ENCODE measurements at places on chromosomes 16 and 17.

DNA sequence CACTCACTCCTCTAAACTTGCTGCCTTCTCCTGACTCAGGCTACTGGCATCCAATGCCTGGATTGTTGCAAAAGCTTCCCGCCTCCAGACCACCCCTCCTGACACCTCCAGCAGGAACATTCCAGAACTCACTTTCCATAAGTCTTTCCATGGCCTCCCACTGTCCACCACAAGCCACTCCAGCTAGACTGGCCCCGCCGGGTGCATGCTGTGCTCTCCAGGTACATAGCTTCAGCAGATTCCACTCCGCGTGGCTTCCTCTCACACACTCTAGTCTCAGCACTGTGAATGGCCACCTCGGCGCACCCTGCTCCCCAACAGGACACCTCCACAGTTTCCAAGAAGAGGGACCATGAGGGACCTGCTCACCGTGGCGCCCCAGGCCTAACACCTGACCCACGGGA is 25.9 kb upstream of the FAAP100 start:
- no peak for DNase-seq

GRCh38 chr16:12025926-12026325 is 49.4 kb downstream of the SNX29 start:
- no peak for DNase-seq

DNA sequence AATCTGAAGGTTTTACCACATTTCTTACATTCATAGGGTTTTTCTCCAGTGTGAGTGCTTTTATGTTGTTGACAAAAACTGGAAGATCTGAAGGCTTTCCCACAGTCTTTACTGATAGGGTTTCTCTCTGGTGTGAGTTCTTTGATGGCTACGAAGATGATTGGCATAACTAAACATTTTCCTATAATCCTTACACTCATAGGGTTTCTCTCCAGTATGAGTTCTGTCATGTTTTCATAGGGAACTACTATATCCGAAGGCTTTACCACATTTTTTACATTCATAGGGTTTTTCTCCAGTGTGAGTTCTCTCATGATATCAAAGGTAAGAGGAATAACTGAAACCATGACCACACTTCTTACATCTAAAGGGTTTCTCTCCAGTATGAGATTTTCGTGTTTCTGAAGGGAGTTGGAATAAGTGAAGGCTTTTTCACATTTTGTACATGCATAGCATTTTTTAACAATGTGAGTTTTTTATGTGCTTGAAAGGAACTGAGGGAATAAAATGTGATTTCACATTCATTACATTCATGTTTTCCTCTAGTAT is 1987.7 kb downstream of the TP53TG3F start:
- DNase-seq = no peak

DNA sequence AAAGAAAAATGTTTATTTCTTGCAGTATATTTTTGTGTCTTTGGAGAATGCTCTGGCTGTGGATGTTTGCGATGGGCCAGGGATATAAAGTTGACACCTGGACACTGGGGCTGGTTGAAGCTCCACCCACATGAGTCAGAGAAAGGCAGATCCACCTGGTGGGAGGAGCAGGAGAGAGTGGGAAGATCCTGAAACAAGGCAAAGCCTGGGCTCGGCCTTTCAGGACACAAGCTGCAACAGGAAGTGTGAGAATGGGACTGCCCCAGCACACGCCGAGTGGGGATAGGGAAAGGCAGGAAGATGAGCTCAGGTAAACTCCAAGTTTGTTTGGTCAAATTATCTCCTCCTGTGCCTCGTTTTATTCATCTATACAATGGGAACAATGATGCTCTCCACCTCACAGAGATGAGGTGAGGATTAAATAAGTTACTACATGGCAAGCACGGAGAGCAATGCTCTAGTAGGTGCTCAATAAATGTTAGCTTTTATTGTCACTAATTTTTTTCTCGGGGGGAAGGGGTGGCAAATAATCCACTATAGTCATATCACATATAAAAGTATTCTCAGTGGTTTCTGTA is 21.4 kb upstream of the PITPNM3 start:
- DNase-seq = no peak

DNA sequence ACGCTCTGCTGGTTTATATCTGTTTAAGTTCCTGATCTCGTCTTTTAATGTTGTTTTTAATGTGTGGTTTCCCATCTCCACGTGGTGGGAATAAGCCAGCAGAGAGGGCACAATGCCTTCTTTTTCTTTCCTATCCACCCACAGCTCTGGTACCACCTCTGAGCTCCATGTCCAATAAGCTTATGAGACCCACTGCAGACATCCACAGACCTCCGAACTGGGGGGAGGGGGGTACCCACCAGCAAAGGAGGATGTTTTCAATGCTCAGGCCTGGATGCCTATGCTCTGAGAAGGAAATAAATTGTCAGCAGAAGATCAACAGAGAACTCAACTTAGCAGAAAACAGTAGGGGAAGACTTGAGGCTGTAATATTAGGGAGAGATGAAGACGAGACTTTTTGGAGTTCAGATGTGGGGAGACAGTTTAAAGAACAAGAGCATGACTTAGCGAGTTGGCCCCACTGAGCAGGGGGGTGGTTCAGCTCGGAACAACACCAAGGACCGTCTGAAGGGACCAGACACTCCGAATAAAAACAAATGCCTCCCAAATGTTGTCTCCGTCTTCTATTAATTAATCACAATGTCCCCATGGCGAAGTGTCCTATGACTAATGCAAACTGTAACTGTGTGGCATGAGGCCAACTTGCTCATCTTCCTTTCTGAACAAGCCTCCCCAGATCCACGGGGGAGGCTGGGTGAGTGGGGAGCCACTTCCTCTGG is 62.7 kb downstream of the GAS7 start:
- no peak for DNase-seq

DNA sequence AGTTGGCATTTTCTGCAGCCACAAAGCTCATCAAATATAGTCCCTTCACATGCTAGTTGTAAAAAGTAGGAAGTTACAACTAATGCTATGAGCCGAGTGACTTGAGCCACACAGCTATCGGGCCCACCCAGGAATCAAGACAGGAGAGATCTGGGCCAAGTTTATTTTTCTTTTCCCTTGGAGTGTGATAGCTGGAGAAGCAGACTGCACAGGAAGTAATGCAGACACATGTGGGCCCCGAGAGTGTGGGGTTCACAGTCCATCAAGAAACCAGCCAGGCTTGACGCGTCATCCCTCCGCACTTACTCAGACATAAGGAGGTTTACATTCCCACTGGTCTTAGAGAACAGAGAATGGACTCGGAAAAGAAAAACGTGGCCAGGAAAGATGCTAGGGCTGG is 403.1 kb upstream of the CDH11 start:
- no peak for DNase-seq

DNA sequence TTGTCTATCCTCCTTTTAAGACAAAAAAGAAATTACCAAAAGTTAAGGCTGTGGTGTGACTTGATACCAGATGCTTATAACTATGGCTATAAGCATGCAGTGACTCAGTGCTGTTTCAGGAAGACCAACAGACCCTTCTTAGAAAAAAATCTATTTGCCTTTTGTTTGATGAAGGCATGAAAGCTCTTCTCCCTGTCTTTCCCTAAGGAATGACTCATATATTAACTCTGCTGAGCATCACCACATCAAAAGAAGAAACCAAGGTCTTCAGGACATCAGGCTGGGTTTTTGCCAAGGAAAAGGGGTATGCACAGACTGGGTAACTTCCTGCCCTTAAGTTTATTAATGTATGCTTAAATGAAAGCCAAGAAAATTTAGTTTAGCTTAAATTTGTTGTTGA is 47.1 kb downstream of the VMP1 start:
- no peak for DNase-seq

GRCh38 chr17:62630365-62631085 is 3.1 kb downstream of the MRC2 start:
- DNase-seq = no peak

- no peak for DNase-seq
Measured at GRCh38 chr17:62705156-62705777, 77.8 kb downstream of the MRC2 start.

DNA sequence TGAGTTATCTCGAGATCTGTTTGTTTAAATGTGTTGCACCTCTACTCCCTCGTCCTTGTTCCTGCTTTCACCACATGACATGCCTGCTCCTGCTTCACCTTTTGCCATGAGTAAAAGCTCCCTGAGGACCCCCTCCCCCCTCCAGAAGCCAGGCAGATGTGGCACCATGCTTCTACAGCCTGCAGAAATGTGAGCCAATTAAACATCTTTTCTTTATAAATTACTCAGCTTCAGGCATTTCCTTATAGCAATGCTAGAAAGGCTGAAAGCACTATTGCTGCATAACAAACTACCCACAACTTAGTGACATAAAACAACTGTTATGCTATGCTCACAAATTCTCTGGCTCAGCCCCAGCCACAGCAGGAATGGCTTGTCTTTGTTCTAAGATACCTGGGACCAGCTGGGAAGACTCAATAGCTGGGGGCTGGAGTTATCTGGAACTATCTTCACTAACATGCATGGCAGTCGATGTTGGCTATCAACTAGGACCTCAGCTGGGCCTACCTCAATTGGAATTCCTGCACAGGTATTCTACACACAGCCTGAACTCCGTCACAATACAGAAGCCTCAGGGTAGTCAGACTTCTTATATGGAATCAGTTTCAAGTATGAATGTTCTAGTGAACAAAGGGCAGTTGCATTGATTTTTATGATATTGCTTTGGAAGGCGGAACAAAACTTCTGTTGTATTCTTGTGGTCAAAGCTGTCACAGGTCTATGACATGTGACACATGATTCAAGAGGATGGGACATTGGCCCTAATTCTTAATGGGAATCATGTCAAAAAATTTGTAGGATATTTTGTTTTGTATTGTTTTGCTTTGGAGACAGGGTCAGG is 186.0 kb upstream of the PIRT start:
- no peak for DNase-seq

DNA sequence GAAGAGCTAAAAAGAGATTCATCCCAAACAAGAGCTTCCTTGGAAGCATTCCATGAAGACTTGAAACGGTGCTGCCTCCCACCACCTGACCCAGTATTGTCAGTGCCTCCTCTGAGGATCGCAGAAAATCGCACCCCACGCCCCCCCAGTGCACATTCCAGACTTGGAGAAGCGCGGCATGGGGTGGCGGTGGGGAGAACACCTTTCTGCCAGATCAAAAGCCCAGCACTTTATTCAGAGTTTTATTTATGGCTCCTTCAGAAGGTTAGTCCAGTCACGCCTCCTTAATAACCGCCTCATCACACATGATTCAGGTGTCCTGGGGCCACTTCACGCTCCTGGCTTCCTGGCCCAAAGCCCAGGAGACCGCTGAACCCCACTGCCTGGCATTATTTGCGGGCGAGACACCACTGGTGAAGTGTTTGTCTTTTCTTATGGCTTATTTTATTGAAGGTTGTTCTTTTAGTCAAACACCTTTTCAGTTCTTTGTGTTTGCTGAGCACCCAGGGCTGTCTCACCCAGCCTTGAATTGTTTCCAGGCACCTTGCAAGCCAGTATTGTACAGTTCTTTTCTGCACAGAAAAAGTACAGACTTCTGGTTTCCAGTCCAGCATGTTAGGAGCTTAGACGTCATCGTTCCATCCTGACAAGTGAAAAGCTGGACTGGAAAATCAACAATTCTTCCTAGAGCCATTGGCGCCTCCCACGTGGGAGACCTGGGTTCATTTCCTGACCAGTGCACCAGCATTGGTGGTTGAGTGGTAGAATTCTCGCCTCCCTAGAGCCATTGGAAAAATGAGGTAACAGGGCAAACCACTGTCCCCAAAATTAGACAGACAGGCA is 79.6 kb upstream of the CACNG5 start:
- no peak for DNase-seq

DNA sequence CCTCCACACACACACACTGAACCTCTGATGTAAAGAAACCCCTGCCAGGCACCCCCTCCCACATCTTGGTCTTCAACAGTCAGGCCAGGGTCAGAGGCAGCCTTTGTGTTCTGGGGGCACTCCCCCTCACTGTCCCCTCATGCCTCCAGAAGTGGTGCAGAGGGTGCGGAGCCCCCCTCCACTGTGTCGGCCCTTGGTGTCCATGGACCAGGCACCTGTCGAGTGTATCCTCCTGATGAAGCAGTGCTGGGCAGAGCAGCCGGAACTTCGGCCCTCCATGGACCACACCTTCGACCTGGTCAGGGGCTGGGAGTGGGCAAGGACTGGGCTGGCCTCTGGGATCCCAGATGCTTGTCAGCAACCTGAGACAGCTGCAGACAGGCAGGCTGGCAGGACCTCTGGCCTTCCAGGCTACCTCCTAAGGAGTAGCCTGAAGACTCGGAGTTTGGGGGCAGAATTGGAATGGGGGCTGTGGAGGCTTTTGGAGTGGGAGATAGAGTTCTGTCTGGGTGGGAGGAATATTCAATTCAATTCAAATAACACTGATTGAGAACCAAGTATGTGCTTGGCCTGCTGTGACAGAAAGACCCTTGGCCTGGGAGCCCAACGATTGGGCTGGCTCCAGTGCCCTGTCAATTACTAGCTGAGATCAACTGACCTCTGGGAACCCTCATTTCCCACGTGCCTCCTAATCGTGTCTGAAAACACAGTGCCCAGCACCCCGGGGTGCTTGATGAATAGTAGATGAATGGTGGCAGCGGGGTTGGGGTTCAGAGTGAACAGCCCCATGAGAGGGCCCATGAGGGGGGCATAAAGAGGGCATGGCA is 11.5 kb downstream of the GUCY2D start:
- no peak for DNase-seq

- no peak for DNase-seq
Measured at GRCh38 chr17:34153991-34154390, 101.1 kb upstream of the CCL2 start.

DNA sequence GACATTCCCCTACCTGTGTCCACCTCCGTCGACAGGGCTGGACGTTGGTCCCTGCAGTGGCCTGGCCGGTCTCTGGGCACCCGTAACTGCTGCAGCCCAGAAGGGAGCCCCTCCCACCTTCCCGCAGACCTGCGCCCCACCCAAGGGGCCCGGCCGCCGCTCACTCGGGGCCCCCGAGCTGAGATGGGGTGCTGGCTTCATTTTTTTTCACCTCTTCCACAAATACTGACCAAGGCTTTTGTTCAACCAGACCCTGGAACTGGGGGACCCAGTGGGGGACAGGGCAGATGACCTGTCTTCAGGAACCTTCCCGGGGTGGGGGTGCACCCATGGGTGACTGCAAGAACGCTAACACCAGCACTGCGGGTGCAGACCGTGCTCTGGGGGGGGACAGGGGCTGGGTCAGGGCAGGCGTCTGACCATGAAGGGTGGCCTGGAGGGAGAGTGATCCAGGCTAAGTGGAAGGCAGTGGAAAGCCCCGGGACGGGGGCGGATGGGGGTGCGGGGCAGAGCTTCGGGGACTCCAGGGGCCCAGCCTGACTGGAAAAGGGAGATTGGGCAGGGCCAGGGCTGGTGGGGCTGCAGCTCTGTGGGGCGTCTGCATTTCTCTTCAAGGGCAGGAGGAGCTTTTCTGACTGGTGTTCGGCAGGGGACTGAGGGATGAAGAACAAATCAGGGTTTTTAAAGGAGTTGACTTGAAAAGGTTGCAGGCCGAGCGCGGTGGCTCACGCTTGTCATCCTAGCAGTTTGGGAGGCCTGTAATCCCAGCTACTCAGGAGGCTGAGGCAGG is 42.3 kb downstream of the SLC7A5 start:
- DNase-seq = no peak
